ENCODE measurements at places on chromosomes 1 and 21.

DNA sequence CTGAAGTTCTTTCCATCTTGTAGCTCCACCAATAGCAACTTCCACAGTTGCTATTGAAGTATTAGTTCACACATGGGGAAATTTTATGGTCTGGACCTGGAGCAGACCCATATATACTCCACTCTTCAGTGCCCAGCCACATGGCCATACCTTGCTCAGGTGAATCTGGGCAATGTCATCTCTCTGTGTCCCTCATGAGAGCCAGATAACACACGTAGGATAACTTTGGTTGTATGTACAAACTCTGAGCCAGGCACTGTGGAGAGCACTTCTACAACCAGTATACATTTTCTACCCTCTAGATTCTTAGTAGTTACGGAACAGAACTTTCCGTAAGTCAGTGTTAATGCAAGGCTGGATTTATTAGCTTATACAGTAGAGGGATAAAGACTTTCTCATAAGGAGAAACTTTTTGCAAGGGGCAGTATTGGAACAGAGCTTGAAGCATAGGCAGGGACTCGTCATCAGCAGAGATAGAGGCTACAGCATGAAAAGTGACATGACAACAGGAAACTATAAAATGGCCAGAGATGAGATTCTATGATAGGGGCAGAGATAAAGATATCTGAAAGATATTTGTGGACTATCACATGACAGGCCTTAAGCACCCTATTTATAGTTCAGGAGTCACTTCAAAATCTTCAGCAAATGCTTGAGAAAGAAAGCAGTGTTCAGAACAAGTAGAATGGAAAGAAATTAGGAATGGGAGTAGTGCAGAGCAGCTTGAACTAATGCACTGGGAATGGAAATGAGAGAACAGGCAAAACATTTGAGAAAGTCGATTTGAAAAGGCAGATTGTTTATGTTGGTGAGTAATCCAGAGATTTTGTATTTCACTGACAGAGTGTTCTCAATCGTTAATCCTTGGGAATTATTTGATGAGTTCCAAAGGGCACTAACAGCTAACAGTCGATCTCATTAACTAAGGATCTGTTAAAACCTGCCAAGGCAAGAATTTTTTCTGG, 481.8 kb downstream of the USP25 start:
- no peak for DNase-seq

- no peak for DNase-seq
Measured at GRCh38 chr1:87644033-87644578, 315.4 kb downstream of the LMO4 start.

DNA sequence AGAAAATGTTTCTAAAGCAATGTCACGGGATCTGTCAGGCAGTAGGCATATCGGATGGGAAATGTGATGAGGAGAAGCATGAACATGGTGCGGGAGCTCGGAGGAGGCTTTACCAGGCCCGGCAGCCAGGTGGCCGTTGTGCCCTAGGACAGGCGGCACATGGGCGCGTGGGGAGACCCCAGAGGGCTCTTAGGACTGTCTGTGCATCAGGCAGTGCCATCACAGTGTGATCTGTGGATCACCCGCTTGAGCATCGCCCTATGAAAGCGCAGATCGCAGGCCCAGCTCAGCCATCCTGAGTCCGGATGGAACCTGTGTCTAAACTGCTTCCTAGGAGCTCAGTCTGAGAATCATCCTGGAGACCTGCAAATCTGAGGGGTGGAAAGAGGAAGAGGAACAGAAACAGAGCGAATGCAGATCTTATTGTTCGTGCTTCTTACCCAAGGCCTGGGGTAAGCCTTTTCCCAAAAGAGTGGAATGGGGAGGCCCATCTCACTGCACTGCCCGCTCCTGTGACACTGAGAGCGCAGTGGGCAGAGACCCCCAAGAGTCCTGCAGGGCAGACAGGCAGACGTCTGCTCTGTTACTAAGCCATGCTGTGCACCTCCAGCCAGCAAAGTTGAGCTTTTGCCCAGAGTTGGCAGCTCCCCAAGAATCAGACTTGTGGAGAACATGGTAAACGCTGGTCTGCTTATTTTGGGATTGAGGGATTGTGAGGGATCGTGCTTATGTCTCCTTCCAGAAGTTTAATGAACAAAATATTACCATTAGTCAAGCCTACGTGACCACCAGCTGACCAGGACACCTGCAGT, 251.0 kb downstream of the RHOU start:
- DNase-seq, result no peak

DNA sequence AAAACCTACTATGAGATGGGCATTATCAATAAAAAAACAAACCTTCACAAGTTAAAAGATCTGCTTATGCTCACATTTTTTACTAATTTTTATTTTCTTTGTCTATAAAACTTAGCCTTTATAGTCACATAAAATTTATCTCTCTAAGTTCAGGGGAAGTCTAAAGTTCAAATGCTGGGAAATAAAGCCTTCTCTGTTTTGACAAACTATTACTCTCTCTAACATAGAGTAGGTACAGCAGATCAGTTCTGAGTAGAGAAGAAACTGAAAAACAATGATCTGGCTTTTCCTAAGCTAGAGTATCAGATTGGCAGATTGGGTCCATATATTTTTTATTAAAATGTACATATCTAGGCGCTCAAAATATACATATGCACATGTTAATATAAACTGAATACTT, 31.2 kb downstream of the C1orf141 start:
- no peak for DNase-seq

DNA sequence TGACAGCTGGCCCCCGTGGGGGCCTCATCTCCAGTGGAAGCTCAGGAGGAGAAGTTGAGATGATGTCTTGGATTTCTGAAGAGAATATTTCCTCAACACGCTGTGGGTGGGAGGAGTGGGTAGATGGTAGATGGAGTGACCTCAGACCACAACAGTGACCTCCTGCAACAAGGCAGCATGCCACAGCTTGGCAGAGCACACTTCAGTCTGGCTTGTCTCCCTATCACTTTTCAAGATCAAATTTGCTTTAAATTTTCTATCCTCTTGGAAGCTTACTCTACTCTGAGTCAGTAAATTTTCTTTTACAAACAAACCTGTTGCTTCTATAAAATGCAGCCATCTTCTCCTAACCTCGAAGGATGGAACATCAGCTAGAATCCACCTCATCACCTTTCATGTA, 59.7 kb downstream of the NTPCR start:
- no peak for DNase-seq

GRCh38 chr1:96715482-96715881, 6.1 kb upstream of the PTBP2 start:
- no peak for DNase-seq

DNA sequence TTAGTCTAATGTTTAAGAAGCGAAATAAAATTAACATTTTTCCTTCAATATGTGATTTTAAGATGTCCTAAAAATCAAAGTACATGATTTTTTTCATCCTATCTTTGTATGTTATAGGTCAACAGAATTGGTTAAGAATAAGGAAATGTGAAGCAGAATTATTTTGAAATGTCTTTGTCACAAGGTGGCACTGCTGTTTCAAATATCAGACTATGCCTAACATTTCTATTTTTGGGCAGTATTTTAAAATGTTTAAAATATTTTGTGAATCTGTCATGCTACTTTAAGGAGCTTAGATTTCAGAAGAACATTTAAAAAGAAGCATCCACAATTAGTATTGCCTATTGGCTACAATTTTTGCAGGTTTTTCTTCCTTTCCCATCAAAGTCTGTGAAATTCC, 38.7 kb downstream of the AMY1C start:
- DNase-seq, result no peak

- DNase-seq, result no peak
Measured at GRCh38 chr1:229531326-229531725, 23.2 kb upstream of the NUP133 start.

GRCh38 chr1:165824269-165824643, 3.2 kb upstream of the UCK2 start:
- no peak for DNase-seq

- DNase-seq, result no peak
Measured at GRCh38 chr21:37383086-37383485, 16.5 kb downstream of the DYRK1A start.

DNA sequence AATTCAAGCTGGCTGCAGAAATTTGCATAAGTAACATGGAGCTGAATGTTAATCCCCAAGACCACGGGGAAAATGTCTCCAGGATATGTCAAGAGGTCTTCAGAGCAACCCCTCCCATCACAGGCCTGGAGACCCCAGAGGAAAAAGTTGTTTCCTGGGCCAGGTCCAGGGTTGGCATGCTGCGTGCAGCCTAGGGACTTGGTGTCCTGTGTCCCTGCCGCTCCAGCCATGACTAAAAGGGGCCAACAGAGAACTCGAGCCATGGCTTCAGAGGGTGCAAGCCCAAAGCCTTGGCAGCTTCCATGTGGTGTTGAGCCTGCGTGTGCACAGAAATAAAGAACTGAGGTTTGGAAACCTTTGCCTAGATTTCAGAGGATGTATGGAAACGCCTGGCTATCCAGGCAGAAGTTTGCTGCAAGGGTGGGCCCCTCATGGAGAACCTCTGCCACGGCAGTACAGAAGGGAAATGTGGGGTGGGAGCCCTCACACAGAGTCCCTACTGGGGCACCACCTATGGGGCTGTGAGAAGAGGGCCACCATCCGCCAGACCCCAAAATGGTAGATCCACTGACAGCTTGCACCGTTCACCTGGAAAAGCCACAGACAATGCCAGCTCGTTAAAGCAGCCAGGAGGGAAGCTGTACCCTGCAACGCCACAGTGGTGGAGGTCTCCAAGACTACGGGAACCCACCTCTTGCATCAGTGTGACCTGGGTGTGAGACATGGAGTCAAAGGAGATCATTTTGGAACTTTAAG, 222.9 kb downstream of the COP1 start:
- no peak for DNase-seq

DNA sequence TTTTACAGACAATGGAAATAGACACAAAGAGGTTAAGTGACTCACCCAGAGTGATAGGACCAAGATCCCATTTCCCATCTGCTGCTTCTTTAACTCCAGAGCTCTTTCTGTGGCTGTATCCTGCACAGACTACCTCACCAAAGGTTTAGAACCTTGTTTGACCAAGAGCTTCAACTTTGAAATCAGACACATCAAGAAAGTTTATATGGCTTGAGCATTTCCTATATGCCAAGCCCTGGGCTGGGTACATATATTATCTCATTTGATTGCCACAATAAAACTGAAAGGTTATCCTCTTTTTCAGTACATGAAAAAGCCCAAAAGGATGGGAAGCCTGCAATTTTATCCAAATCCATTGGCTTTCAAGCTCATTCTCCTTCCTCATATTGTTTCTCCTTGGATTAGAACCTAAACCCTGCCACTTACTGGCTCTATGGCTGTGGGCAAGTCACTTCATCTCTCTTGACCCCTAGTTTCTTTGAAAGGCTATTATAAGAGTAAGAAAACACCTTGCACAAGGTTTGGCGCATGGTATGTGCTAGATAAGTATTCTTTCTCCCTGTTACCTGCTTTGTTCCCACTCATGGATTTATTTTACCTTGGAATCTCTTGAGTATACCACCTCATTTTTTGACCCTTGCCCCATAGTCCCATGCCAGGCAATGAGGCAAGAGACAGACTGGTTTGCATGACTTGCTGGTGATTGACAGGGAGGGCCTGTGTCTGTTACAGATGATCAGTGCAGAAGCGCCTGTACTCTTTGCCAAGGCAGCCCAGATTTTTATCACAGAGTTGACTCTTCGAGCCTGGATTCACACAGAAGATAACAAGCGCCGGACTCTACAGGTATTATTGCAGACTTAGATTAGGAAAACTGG, 34.5 kb upstream of the KCNQ4 start:
- DNase-seq, result no peak

DNA sequence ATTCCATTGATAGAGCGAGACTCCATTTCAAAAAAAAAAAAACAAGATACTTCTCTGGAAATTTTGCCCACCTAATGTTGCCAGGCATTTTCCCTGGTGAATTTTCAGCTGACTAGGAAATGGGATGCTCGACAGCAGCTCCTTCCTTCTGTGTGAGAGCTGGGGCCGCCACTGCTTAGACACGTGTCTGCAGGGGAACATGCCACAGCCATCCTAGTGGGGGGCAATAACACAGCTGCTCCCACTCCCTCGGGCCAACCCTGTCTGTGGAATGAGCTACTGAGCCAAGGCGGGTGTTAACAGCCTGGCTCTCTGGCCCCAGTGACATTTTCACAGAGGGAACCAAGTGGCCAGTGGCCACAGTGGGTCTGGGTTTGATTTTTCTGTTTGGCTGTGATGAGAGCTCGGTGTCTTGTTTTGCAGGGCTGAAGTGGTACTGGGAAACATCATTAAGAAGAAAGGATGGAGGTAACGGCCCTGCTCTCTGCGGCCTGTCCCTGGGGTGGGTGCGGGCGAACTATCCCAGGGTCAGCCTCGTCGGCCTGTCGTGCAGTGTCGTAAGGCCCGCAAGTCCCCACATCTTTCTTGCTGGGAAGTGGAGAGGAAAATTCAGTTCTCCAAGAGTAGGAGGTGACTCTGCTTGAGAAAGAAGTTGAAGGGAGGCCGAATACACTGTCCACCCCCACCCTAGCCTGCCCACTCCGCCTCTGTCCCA, 39.2 kb downstream of the KCNAB2 start:
- no peak for DNase-seq

- DNase-seq, result no peak
Measured at GRCh38 chr1:33347650-33347992, 26.7 kb upstream of the A3GALT2 start.

DNA sequence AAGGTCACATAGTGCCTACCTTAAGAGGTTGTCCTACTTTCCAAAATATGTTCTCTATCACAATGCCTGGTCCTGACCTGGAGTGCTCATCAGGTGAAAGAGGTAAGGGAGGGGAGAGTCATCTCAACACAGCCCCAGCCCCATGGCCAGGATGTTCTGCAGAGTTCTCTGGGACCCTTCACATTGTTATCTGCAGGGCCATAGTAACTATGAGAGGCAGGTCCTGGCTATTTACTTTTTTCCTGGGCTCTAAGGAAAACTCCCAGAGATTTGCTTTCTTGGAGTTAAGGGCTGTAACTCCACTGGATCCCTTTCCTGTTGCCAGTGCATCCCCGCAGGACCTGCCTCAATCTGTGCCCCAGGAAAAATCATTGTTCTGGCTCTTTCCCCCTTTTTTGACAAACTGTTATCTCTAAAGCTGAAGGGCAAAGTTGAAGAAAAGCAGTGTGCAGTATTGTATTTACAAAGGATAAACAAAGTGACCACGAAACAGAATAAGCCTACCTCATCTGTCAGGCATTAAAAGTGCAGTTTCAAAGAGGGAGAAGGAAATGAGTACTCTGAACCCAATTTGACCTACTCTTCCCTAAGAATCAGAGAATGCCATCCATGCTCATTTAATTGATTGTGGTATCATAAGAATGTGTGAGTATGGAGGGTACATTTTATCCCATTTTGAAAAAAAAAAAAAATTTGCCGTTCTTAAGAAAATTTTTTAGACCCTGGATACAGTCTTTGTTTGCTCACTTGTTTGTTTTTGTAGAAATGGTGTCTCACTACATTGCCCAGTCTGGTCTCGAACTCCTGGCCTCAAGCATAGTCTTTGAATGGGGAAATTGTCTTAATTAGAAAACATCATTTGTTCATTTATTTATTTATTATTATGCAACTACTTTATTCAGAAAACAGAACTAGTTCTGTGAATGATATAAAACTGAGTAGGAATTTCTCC, 149.6 kb downstream of the RHOU start:
- DNase-seq, result no peak

GRCh38 chr1:88917321-88918025, 26.1 kb upstream of the GTF2B start:
- no peak for DNase-seq

Data from activated CD8-positive, alpha-beta memory T cell treated with anti-CD3 and anti-CD28 coated beads for 1 hour (primary cell).